ENCODE measurements at places on chromosomes 5 and 9.

DNA sequence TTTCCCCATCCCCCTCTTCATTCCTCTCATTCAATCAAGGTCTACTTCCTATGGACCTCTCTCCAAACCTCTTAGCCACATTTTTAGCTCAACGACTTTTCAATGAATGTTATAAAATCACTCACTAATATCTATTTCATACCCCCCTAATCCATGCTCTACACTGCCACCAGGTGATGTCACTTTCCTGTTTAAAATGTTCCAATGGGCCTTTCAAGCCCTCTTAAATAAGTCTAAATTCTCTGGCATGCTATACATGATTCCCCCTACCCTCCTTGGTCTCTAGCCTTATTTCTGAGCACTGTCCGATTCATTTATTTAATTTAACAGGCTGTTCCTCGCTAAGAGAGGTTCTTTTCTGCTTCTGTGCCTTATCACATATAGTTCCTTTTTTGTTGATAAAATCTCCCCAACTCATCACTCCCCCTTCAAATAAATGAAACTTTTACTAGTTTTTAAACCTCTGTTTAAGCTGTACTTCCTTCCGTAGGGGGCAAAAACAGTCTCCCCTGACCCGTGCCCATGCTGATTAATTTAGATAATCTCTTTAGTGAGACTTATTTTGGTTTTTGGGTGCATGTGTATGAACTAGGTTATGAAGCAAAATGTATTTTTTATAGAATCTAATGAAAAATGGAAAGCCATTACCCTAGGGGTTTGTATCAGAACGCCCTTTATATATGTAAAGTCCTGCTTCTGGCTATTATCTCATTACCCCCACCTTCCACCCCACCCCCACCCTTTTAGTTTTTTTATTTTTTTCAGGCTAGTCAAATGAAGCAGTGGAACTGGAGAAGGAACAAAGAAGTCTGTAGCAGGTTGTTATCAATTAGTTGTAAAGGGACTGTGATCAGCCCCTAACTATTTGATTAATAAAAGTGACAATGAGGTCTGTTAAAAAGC lies 9.0 kb downstream of the ABHD17B start:
- DNase-seq: no peak

DNA sequence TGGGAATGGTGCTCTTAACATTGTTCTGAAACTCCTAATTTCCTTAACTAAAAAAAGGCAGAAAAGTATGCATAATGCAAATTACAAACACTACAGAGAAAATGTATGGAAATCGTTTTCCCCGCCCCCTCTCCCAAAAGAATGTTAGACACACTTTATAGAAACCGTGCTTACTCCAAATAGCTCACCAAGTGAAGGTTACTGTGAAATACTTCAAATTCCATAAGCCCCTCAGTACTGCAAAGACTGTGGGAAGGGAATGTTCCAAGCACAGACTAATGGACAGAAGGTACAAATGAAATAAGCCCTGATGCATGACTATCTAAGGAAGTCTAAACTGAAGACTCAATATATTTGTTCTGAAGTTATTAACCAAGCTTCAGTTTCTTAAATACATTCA lies 12.5 kb downstream of the MAPKAP1 start:
- DNase-seq: no peak

GRCh38 chr5:143484601-143485000 lies 81.1 kb upstream of the NR3C1 start:
- DNase-seq: no peak

- peak; percentile 90 for DNase-seq
Measured at GRCh38 chr5:177497292-177498012, at the start of gene PDLIM7. TSS of gene PDLIM7 (minus strand) at chr5:177497604. CDS start at chr5:177496512, 1,092 bp downstream.

GRCh38 chr5:17180864-17181723 lies 36.3 kb upstream of the BASP1 start:
- no peak for DNase-seq

GRCh38 chr5:107424491-107424890 lies 246.2 kb downstream of the EFNA5 start:
- DNase-seq: no peak

DNA sequence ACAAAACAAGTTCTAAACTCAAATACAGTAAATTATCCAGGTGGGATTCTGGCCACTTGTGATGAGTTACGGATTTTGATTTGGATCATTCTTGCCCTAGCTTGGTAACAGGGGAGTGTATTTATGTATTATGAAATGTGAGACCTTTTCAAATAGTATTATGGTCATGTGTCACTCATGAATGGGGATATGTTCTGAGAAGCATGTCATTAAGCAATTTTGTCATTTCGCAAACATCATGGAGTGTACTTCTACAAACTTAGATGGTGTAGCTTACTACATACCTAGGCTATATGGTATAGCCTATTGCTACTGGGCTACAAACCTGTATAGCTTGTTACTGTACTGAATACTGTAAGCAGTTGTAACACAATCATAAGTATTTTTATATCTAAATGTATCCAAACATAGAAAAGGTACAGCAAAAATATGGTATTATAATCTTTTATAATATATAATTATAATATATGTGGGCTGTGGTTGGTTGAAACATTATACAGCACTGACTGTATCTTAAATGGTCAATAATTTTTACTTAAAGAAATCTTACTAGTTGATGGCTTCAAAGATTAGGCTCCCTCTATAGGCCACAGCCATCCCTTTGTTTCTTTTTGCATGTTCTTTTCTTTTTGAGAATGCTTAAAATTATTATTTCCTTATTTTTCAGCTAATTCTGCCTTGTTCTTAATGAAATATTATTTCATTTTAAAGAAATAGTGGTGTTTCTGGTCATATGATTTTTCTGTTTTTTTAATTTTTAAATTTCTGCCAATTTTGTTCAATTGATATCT lies 128.4 kb downstream of the MAST4 start:
- DNase-seq: no peak

GRCh38 chr5:175351126-175351525 lies 92.9 kb downstream of the DRD1 start:
- no peak for DNase-seq
